ENCODE measurements at places on chromosomes 7 and 10.

- DNase-seq: no peak
These were observed 174.8 kb upstream of the PRPS1L1 start for GRCh38 chr7:18202315-18203045.

GRCh38 chr7:69654381-69654780 lies 56.1 kb downstream of the AUTS2 start:
- no peak for DNase-seq

GRCh38 chr10:111873041-111873440 lies 310.5 kb downstream of the GPAM start:
- no peak for DNase-seq

DNA sequence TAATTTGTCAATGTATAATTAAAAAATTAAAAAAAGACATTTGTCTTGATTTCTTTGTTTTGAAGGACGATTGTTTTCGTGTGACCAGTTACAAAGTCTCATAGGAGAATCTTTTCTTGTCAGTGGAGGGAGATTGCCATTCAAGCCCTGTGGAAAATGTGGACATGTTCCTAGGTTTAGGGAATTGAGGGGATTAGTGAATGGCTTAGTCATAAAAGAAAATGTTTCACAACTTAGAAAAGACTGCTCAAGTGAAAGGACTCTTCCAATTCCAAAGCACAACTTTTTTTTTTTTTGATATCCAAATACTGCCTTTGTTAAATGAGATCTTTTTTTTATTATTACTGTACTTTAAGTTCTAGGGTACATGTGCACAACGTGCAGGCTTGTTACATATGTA lies 140.7 kb upstream of the HABP2 start:
- DNase-seq: no peak

DNA sequence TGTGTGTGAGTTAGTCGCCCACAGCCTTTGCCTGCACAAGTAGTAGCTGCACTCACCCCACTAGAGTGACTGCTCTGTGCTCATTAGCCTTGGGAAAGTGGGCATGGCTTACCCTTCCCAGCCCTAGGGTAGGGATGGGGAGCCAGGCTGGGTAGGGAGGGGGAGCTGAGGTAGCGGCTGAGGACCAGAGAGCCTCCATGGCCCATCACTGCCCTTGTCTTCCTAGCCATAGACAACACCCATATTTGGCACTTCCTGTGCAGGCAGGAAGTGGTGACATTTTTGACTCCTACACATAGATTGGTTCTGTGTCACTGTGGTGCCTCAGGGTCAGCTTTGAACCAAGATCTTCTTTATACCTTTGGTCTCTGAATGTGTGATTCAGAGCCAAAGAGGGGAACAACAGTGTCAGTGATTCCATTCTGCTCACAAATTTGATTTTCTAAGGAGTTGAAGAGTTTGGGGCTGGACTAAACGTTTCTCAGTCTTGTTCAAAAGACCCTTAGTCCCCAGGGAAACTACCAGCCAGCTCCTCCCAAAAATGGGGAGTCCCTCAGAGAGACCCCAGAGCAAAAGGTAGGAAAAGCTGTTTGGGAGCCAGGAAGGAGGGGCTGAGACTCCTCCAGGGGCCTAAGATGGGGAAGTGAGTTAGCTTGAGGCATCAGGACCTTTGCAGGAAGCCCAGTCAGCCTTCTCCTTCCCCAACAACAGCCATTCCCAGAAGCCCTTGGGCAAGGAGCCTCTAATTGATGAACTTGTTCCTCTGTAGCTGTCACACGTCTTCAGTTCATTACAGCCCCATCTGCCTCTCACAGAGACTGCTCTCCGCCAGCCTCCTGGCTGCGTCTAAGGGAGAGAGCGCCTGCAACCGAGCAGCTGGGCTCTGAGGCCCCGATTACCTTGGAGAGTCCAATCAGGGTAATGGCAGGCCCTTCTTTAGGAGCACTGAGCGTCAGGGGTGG lies 135.0 kb downstream of the CDH23 start:
- DNase-seq: no peak

GRCh38 chr7:3301831-3302618 lies 973 bp downstream of the SDK1 start:
- DNase-seq: no peak

DNA sequence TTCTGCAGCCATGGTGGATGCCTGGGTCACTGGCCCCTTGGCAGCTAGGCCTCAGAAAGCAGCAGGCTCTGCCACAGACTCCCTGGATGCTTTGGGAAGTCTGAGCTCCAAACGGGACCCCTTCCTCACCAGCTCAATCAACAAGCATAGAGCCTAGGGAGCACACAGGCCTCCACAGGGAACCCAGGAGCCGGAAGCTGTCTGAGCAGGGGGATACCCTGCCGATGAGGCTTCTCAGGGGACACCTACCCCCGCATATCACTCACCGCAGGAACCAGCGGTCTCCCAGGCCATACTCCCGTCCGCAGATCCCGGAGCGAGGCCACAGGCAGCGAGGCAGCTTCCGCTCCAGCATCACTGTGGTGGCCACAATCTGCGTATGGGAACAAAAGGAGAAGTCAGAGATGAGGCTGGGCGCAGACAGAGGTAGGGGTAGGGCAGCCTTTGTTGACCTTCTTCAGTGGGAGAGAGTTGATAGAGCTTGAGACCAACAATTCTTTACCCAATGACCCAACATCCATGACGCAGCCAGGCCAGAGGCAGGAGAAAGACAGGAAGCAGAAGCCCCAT lies 13.4 kb downstream of the TRPV6 start:
- DNase-seq: no peak

- no peak for DNase-seq
These were observed 139.6 kb downstream of the WDR37 start for GRCh38 chr10:1195828-1196227.

- DNase-seq: no peak
These were observed 458.1 kb downstream of the RPS24 start for GRCh38 chr10:78491812-78492211.

DNA sequence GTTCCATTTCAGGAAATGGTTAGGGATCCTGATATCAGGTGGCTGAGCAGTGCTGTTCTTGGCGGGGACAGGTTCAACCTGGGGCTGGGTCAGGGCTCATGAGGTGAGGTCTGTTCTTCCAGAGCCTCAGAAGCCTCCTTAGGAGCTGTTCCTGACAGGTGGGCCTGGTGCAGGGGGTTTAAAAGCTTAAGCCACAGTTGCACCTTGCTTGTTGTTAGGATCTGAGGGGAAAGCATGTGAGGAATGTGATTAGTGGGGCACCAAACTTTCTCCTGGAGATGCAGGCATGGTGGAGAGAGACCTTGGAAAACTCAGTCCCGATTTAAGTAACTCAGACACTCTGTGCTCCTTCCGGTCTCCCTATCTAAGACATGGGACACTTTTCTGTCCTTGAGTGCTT lies 18.7 kb upstream of the CRHR2 start:
- DNase-seq: no peak

- no peak for DNase-seq
These were observed 83.4 kb downstream of the PON1 start for GRCh38 chr7:95240921-95241320.

DNA sequence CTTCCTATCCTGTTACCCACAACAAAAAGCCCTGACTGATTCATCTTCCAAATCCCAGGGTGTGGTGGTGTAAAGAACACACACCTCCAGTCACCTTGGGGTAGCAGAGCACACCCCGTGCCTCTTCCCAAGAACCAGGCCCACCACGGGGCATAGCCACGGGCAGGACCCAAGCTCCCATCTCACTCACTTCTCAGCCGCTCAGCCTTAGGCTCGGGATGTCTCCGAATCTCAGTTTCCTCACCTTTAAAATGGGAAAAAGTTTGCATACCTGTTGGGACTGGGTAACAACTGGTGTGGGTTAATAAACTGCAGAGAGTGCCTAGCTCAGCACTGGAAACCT lies 139.0 kb downstream of the FGFR2 start:
- DNase-seq: no peak

DNA sequence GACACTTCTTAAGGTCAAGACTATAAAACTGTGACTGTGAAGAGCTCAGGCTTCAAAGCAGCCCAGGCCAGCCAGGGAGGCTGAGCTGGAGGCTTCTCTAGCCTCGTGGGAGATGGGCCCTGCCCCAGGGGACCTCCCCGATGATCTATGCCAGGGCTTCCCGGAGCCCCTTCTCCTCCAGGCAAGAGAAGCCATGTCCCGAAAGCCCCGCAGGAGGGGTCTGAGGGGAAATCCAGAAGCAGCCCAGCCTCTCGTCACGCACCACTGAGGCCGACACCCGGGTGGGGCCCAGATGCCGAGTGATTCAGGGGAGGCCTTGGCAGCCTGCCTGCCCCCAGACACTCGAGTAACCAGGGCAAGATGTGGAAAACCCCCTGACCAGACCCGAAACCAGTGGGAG lies 63.7 kb downstream of the PROSER2 start:
- DNase-seq: no peak

DNA sequence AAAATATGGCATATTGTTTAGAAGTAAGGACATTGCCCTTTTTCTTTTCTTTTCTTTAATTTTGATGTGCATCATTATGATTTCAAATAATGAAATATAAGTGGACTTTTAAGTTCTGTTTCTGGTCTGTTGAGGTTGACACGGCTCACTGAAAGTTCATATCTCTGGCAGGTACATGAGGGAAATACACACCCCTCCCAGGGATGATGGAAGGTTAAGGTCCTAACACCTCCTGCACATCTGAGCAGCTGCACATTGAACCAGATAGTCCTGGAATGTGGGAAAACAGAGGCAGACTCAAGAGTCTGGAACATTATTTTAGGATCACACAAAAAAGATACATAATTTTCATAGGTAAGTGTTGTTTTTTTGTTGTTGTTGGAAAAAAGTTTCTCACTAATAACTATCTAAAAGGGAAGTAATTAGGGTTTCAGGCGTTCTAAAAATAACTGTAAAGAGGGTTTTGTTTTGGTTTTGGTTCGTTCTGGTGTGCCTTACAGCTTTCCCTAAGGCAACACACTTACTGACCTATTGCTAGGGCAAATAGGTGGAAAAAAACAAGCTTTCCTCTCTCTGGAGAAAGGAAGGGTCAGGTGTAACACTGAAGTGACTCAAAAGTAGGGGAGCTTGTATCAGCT lies 201.2 kb upstream of the PRKCQ start:
- no peak for DNase-seq

GRCh38 chr7:5477126-5477525 lies 53.5 kb upstream of the TNRC18 start:
- DNase-seq: no peak

DNA sequence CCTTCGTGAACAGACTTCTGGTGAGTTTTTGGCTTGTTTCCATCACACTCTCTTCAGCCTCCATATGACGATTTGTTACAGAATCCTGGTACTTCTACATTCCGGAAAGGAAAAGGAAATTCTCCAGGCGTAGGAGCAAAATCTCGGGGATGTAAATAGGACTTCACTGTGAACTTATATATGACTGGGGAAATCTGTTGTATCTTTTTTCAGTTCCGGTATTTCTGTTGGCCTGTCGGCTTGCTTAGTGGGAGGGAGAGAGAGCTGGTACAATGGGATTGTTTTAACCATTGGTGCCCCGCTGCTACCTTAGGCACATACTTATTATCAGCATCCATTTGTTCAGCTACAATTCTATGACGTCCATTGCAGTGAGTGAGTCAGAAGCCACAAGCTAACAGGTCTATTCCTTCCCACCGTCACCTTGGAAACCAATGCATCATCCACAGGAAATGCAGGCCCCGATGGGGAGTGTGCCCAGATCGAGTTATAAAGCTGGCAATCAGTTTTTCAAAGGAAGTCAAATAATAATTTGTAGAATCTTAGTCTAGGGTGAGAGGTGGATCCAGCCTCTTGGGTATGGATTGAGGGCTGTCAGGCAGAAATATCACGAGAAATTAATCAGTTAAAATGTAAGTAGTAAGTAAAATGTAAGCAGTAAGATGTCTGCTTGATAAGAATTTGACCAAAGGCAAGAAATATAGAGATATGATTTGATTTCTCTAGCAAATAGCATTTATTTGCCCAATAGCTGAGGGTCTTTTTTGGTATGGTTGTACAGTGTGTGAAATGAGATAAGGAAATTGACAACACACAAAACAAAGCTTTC lies 92.0 kb upstream of the MKLN1 start:
- DNase-seq: no peak

- no peak for DNase-seq
These were observed 4.4 kb downstream of the RBM33 start for GRCh38 chr7:155648752-155649339.

- DNase-seq: no peak
These were observed 138.8 kb downstream of the SFMBT2 start for GRCh38 chr10:7272008-7272407.

GRCh38 chr7:102860351-102860811 lies 52.4 kb upstream of the LRRC17 start:
- no peak for DNase-seq

DNA sequence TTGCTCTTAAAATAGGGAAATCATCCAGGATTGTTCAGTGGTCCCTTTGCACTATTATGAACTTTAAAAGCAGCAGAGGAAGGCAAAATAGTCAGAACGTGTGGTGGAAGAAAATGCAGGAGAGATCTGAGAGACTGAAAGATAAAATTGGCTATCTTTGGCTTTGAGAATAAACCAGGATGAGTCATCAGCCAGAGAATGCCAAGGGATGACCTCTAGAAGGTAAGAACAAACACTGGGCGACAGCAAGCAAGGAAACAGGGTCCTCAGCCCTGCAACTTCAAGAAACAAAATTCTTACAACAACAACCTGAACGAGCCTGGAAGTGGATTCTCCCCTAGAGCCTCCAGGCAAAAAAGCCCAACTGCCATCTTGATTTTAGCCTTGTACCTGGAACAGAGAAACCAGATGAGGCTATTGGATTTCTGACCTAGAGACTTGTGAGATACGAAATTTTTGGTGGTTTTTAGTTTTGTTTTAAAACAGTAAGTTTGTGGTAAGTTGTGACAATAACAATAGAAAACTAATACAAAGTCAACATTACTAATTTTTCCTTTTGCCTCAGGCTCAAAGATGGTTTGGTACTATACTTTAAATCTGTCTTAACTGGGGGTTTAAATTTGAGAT lies 130.2 kb upstream of the CNTNAP2 start:
- no peak for DNase-seq

All from left ventricle myocardium superior (tissue), 1 donor.